ENCODE measurements at places on chromosomes 3 and 15.

GRCh38 chr3:133479401-133479800 is 79.5 kb downstream of the BFSP2 start:
- DNase-seq, result no peak

DNA sequence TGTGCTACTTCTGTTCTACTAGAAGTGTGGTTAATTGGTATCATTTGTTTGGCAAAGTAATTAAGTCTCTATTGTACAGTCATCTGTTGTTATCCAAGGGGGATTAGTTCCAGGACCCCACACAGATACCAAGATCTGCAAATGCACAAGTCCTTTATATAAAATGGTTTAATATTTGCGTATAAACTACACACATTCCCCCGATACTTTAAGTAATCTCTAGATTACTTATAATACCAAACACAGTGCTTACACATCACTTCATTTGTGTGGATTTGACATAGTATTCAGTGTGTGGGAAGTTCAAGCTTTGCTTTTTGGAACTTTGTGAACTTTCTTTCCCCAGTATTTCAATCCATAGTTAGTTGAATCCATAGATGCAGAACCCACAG is 50.5 kb upstream of the ABI3BP start:
- no peak for DNase-seq

DNA sequence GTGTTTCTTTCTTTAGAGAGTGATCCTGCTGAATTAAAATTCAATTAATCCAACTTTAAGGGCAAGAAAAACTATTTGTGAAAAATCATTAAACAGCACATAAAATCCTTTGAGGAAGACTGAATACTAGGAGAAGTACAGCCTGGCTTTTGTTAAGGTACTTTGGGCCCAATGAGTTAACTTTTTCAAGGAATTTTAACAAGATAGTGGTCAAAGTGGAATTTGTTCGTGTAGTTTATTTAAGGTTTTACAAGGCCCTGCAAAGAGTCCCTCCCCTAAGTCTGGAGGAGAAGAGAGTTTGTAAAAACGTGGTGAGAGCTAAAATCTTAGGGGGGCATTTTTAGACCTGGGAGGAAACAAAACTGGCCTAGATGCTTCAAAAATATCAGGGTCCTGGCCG is 26.0 kb upstream of the TRIM71 start:
- no peak for DNase-seq

- no peak for DNase-seq
Observed at GRCh38 chr15:35616498-35617271, 70.7 kb upstream of the DPH6 start.

DNA sequence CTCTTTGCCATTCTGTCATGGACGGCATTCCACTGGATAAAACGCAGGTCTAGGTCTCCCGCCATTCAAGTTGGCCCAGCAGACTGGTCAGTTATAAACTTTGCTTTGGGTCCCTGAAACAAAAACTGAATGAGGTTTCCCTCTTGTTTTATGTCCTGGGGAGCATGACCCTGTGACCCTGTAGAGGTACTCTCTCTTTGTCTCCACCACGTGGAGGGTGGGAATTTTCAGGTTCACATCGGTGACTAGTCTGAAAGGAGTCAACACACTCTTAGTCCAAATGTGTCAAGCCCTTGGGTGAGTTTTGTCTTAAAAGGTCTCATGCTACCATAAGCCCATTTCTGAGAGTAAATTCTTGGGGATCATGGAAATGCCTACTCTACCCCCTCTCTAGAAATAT is 139.9 kb downstream of the PLCH1 start:
- DNase-seq, result no peak
